Activated gamma-delta T cell treated with anti-CD3 and anti-CD28 coated beads, Interleukin-2, amount 50 U/mL, for 16 hours (primary cell): ENCODE measurements at places on chromosomes 1 and 21.

GRCh38 chr1:2150801-2151200 is 43.8 kb downstream of the FAAP20 start:
- DNase-seq = no peak

DNA sequence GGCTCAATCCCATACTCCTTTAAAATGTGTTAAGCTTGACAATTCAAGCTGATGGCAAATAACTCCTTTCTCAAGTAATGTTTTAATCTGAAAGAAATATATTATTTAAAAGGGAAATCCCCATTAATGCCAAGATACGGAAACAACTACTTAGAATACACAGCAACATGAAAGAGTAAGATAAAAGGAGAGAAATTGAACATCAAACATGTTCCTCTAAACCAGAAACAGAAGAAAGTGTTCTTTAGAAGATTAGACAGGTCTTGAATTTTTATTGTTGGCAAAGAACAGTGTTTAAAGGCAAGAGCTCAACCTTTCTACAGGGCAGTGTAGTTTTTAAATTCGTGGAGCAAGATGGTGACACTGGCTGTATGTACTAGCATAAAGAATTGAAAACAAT is 105.8 kb upstream of the NRIP1 start:
- DNase-seq = no peak

- DNase-seq = no peak
These were observed 3.2 kb downstream of the IL23R start for GRCh38 chr1:67169496-67169895.

DNA sequence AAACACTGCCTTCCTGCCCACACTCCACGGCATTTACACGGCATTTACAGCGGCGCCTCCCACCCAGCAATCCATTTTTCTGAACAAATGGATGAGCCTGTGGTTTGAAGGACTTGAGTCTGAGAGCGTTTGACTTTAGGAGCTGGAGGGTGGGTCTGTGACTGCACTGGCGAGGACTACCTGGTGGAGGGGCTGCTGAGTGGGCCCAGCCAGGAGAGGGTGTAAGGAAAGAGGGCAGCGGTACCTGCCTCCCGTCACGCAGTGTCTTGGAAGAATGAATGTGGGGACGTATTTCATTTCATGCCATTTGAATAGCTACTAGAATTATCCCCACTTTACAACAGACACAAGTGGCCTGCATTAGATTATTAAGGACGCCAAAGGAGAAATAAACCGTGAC is 62.9 kb downstream of the B3GALT5 start:
- DNase-seq = no peak

DNA sequence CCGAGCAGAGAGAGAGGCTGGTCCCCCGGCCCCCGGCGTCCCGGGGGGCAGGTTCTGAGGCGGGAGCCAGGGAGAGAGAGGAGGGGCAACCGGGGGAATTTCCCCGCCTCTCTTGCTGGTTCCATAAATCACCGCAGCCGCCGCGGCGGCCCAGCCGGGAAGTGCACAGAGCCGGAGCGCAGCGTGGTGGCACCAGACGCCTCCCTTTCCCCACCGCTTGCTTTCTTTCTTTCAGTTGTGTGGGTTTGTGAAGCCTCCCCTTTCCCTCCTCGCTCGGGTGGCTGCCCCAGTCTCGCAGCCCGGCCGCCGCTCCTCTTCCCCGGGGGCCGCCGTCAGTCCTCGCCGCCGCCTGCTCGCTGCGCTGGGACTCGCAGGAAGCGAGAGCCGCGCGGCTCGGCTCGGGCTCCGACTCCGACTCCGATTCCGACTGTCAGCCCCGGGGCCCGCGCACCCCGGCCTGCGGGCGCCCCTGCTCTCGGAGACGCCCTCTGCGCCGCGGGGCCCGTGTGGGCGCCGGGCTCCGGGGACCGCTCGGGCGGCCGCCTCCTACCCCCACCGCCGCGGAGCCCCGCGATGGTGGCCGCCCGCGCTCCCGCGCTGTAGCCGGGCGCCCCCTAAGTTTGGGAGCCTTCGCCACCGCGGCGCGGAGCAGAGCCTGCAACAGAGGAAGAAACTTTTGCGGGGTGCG is at the start of gene CACHD1:
Gene CACHD1, plus strand, starts transcription at position 153 of the 688 bp plus-strand sequence. CDS start 616 bp downstream, outside the sequence.
- peak; percentile 17 for DNase-seq

DNA sequence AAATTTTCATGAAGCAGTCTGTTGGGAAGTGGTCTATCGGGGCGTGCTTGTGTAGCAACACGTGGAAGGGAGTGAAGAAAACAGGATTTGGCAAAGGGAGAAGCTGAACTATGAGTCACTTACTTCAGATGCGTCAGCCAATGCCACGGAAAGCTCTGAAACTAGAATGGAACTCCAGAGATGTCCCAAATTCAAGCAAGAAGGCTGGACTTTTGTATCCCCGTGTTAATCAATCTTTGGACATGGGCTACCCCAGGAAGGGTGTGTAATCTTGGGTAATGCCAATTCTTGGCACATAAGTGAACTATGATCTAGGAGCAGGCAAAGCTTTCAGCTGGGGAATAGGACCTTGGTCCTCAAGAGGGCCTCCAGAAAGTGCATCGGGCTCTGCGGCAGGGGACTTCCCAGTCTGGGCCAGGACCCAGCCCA is 102.6 kb downstream of the ADSS2 start:
- no peak for DNase-seq

GRCh38 chr1:208868554-208868953 is 624.4 kb upstream of the PLXNA2 start:
- no peak for DNase-seq

GRCh38 chr1:36107394-36107793 is 17.6 kb downstream of the COL8A2 start:
- no peak for DNase-seq

DNA sequence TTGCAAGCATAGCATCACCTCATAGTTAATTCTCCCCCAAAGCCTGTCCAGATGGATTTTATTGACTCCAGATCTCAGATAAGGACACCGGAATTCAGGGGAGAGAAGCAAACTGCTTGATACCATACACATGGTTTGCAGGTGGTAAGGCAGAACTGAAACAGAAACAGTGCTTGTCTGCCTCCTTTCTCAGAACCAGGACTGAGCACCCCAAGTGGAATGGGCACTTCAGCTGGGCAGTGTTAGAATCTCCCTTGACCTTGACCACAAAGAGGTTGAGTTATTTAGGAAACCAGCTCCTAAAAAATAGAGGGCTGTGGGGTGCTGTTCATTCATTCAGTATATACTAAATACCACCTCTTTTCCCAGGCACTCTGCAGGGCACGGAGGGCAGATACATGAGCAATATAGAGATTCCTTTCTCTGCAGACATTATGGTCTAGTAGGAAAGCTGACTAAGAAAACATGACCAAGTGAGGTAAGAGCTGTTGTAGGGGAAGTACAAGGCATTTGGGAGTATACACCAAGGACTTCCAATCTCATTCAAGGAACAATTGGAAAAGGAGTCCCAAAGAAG is 185.2 kb downstream of the C1orf94 start:
- DNase-seq = no peak

DNA sequence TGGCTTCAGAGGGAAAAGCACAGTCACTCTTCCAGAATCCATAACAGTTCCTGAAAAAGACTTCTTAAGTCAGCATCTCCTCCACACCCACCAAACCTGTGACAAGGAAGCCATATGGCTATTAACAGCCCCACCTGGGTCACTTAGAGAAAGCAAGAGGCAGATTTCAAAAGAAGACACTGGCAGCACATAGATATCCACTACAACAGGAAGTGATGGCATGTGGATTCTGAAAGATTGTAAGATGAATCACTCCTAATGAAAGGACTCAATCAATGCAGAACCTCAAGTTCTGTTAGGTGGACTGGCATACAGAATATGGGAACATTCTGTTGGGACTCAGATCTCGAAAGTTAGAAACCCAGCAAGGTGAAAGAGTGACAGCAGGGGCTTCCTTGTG is 365.9 kb downstream of the TGFB2 start:
- DNase-seq = no peak

DNA sequence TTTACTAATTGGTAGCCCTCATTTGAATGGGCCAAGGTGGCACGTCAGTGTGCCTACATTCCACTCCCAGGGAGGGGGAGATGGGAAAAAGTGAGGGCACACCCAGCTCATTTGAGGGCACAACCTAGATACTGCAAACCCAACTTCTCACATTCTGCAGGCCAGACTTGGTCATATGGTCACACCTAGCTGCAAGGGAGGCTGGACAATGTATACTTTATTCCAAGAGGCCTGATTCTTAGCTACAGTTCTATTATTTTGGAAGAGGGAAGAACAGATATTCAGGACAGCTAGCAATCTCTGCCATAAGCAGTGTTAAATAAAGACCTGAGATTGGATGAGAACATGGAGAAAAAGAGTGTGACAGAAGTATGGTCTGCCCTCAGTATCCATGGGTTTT is 180.4 kb downstream of the ROR1 start:
- no peak for DNase-seq

- no peak for DNase-seq
These were observed 193.9 kb upstream of the LMO4 start for GRCh38 chr1:87134625-87135328.

DNA sequence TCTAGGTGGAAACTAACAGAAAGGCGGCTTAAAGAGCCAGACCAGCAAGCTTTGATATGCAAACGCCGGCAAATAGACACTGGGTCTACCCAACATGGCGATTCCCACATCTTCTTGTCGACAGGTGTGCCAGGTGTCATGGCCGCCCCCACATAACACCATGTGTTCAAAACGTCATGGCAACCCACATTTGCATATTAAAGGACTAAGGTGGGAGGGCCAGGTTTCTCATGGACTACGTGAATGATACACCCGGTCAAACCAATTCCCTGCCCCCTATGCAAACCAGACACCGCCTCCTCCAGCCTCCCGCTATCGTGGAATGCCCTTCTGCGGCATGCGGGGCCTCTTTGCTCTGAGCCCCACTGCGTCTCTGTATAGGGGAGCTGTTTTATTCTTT is 41.3 kb downstream of the ICOSLG start:
- DNase-seq = no peak

GRCh38 chr1:184191181-184191621 is 139.7 kb downstream of the TSEN15 start:
- DNase-seq = no peak

- DNase-seq = no peak
These were observed 26.6 kb downstream of the ATF3 start for GRCh38 chr1:212635141-212635631.

DNA sequence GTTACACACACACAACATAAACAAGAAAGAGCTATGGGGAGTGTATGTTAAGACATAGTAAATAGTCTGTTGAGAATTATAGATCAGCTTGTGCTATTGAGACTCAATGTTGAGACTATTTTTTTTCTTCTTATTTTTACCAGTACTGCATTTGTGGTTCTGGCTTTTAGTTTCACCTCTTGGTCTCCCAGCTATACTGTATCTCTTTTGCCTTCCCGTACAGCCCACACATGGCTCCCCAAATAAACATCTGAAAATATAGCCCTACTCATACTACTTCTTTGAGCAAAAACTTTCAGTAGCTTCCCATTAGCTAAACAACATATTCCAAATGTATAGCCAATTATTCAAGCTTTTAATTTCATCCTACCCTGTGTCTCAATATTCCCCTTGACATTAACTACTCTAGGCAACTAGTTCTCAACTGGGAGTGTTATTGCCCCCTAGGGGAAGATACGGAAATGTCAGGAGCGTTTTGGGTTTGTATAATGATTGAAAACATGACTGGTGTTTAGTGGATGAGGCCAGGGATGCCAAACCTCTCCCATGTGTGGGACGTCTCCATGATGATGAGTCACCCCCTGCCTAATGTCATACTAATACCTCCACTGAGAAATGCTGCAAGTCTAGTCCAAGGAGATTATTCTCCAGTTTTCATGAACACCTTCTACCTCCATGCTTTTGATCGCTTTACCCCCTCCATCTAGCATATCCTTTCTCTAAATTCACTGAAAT is 6.8 kb downstream of the RPE65 start:
- DNase-seq = no peak

- DNase-seq = no peak
These were observed 22.3 kb downstream of the RCOR3 start for GRCh38 chr1:211281320-211282022.

- no peak for DNase-seq
These were observed 1.5 kb downstream of the ITSN1 start for GRCh38 chr21:33643658-33644311.

GRCh38 chr1:172423336-172423735 is 2.9 kb downstream of the C1orf105 start:
- DNase-seq = no peak

DNA sequence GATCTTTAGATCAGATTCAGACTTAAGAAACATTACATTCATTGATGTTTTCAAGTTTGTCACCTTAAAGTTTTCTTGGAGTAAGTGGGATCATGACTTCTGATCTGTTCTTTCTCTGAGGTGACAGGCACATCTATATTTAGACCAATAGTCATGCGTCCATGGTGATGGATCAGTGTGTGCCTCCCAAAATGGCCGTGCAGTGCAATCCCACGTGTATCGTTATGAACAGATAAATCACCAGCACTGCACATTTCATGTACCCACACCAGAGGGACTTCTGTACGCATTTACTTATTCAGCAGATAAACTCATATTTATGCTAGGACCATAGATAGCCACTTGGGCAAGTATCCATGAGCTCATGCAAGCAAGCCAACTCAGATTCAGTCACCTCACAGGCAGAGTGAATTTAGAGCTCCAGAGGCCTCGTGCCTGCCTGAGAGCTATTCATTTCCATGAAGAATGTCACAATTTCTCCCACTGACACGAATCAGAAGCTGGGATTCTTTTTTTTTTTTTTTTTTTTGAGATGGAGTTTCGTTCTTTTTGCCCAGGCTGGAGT is 13.9 kb upstream of the WDR26 start:
- no peak for DNase-seq

DNA sequence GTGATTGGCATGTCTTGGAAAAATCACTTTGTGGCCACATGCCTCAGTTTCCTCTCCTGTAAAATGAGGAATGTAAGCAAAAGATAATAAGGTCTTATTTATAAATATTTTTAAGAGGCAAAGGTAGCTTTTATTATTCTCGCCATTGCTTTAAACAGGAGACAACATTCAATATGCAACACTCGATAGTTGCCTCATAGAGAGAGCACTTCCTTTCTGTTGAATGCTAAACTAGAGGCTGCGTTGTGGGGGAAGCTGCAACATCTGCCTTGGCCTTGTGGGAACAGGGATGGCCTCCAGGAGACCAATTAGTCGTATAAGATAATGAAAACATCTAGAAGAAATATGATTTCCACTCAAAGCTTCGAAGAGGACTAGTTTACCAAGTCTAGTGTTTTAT is 3.5 kb downstream of the OSCP1 start:
- DNase-seq = no peak
